ENCODE measurements at places on chromosomes 7 and 10. TPM values are rescaled to one million over a fixed set of nuclear protein-coding genes. Genes with fewer than 3 reads are reported as not detected.

The SDHAF3 gene
- 16.1 TPM for total RNA-seq

The DHTKD1 gene
- total RNA-seq = 17.8 TPM

The HGF gene
- total RNA-seq = not detected

The SUN3 gene
- not detected for total RNA-seq

The CDHR1 gene
- total RNA-seq = 0.38 TPM

The SPDYE2B gene
- 0.15 TPM for total RNA-seq

The XRCC2 gene
- total RNA-seq = 9.7 TPM

The SORCS3 gene
- not detected for total RNA-seq

The CHST15 gene
- 0.20 TPM for total RNA-seq

The RASSF4 gene
- total RNA-seq = 0.50 TPM

The FERD3L gene
- not detected for total RNA-seq

The SFXN2 gene
- 11.5 TPM for total RNA-seq

The CPEB3 gene
- 2.8 TPM for total RNA-seq

The BZW2 gene
- total RNA-seq = 33.4 TPM

The CDK1 gene
- 125 TPM for total RNA-seq

The CALHM3 gene
- total RNA-seq = 0.48 TPM

The LRGUK gene
- total RNA-seq = 0.15 TPM

The SPDYE9 gene
- total RNA-seq = not detected

The ZNF32 gene
- total RNA-seq = 10.4 TPM

The BMPER gene
- not detected for total RNA-seq

The ZNF138 gene
- total RNA-seq = 9.0 TPM

The CRYGN gene
- total RNA-seq = not detected

The DNAH11 gene
- 2.2 TPM for total RNA-seq

The EPHB6 gene
- total RNA-seq = 5.7 TPM

The NXPH1 gene
- total RNA-seq = not detected

The MYO3A gene
- not detected for total RNA-seq

The STEAP4 gene
- not detected for total RNA-seq

The C10orf105 gene
- total RNA-seq = 0.33 TPM

The TAS2R3 gene
- 0.73 TPM for total RNA-seq

The COL1A2 gene
- not detected for total RNA-seq

The MMP21 gene
- total RNA-seq = not detected

The TMEM26 gene
- not detected for total RNA-seq

The PRLHR gene
- total RNA-seq = not detected

The SEMA3C gene
- total RNA-seq = not detected

The CRTAC1 gene
- total RNA-seq = not detected

The GPNMB gene
- total RNA-seq = 0.28 TPM

The PLXNA4 gene
- total RNA-seq = 1.2 TPM

The NUTM2A gene
- 0.15 TPM for total RNA-seq

The EVX1 gene
- not detected for total RNA-seq

The CACNB2 gene
- not detected for total RNA-seq

The MTERF1 gene
- 15.4 TPM for total RNA-seq

The PIK3AP1 gene
- total RNA-seq = 5.7 TPM

All from activated CD4-positive, alpha-beta memory T cell treated with anti-CD3 and anti-CD28 coated beads, Interleukin-2, amount 10 ng/mL, durations not matched to agents 7 days and 5 days (primary cell).